CD4-positive, alpha-beta T cell treated with Interleukin-15 for 1 hour (primary cell): ENCODE measurements at places on chromosomes 7 and 10.

GRCh38 chr10:124329941-124330340 is 88.8 kb downstream of the OAT start:
- no peak for DNase-seq

- DNase-seq, result no peak
Measured at GRCh38 chr7:101747053-101747878, 70.2 kb upstream of the CUX1 start.

- no peak for DNase-seq
Measured at GRCh38 chr7:1950066-1950451, 280.0 kb downstream of the ELFN1 start.

DNA sequence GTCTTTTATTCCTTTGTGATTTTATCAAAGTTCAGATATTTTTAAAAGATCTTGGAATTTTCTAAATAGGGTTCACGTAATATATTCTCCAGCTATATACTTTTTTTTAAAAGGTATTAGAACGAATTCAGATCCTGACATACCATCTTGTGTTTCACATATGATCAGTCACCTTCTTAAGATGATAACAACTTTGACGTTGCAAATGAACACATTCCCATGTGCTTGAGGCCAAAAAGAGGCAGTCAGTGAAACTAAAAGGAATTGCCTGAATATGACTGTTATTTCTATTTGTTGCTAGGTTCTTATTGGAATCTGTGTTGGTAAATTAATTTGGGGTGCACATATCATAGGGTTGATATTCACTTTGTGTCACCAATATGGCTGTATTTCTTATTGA is 310.1 kb downstream of the MDFIC start:
- DNase-seq, result no peak

DNA sequence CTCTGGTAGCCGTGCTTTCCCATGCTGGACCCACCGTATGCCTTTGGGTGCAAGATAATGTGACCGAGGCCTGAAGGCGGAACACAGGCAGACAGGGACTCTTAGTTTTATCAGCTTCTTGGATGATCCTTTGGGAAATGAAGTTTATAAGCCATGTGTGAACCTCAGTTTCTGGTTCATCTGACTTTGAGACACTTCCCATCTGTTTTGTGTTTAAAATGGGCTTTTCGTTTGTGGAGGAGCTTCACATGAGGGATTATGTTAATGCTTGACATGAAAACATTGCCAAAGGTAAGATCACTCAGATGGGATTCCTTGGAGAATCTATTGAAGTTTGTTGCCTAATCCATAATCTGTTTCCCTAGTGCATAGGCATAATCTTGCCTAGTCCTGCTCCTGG is 249.8 kb upstream of the LYZL1 start:
- no peak for DNase-seq

DNA sequence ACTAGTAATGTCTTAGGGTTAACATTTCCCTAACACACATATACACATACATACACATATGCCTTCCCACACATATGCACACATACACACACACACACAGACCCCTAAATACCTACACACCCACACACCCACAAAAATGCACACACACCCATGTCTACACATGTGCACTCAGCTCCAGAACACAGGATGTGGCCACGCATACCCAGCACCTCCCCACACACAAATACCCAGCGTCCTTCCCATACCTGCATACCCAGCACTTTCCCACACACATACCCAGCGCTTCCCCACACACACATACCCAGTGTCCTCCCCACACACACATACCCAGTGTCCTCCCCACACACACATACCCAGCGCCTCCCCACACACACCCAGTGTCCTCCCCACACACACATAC is 534.9 kb downstream of the DNAJB6 start:
- no peak for DNase-seq

GRCh38 chr7:14687241-14687640 is 215.3 kb downstream of the DGKB start:
- no peak for DNase-seq

GRCh38 chr10:48834189-48834965 is 105.3 kb downstream of the LRRC18 start:
- no peak for DNase-seq

- no peak for DNase-seq
Measured at GRCh38 chr10:23585666-23586065, 146.8 kb downstream of the OTUD1 start.
